ENCODE measurements at places on chromosomes 2 and 18.
A peak's percentile ranks its signal among the peaks of the same experiment; 100 is the strongest.

- no peak for DNase-seq
Measured at GRCh38 chr2:196123679-196124373, 47.6 kb downstream of the STK17B start.

GRCh38 chr2:128414946-128415778, 96.5 kb upstream of the HS6ST1 start:
- DNase-seq: no peak

DNA sequence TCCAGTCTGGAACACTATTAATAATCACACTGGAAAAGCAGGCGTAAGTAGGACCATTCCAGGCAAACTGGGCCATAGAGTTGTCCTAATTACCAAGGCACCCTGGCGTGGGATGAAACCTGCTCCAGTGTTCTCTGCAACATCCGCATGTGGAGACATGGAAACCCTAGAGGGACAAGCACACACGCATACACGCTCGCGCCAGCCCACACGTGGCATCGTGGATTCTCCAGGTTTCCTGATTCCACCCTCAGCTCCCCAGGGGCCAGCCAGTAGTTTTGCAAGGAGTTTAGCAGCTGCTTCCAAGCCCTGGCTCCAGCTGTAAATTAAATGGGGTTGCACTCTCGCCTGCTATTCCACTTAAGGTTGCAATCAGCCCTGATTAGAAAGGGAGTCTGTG, 127.7 kb downstream of the DYSF start:
- DNase-seq: no peak

GRCh38 chr2:190415794-190416775, 7.9 kb downstream of the MFSD6 start:
- peak; percentile 28 for DNase-seq

DNA sequence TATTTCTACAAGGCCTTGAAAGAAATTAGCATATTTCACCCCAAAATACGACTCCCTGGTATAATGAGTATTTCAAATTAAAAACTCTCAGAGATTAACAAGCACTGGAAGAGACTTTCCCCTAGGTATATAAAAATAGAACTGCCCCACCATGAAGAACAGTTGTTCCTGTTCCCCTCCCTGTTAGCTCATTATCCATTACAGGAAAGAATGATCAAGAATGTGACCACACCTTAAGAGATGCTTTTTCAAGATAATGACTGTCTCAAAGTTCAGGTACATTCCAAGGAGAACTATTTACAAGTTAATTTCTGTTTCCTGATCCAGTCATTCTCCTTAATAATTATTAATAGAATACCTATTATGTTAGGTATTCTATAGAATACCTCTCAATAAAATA, 1220.6 kb upstream of the CDH2 start:
- DNase-seq: no peak

- DNase-seq: peak; percentile 31
Measured at GRCh38 chr2:223970343-223971128, 13.3 kb downstream of the MRPL44 start.

DNA sequence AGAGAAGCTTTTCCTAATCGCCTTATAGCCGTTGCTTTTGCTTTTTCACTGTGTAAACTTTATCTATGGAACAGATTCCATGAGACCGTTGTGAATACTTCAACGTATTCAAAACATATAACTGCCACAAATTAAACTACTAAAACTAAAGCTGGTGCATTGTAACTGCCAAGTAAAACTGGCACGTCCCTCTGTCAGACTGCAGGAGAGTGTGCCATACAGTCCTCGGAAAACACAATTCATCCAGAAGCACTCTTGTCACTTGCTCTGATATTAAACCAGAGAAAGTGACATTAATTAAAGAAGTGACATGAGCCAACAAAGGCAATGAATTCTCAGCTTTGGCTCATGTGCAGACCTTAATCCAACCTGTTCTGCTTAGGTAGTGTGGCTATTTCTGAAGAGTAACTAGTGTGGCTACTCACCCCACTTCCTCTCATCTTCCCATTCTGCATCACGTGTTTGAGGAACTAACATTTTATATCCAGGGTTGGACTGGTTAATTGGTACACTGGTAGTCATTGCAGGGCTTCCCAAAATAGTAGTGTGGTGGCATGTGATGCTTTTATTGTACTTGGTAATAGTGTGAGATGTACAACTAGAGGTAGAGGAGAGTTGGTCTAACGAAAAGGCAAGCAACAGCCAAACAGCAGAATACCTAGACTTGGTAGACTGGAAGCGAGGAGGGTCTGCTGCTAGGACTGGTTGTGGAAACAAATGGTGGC, 9.7 kb downstream of the VRK2 start:
- DNase-seq: no peak

GRCh38 chr2:128605421-128605820, 286.8 kb upstream of the HS6ST1 start:
- no peak for DNase-seq

- DNase-seq: peak; percentile 45
Measured at GRCh38 chr2:206981739-206982340, 42.5 kb downstream of the CPO start.

DNA sequence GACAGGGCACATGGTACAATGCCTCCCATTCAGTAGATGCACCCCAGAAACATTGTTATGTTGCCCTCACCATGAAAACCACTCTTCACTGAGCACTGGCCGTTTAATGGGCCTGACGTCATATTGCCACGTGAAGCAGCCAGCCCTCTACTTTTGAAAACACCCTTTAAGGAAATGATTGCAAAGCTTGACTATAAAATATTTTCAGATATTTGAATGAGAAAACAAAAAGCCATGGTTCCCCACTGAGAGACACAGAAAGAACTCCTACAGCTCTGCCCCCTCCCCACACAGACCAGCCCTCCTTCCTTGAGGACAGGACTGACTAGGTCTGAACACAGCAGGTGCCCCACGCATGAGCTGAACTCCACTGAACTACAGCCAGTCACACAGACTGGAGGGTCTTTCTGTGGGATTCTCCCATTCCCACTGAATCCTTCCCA, 349.1 kb downstream of the ANAPC1 start:
- DNase-seq: no peak

DNA sequence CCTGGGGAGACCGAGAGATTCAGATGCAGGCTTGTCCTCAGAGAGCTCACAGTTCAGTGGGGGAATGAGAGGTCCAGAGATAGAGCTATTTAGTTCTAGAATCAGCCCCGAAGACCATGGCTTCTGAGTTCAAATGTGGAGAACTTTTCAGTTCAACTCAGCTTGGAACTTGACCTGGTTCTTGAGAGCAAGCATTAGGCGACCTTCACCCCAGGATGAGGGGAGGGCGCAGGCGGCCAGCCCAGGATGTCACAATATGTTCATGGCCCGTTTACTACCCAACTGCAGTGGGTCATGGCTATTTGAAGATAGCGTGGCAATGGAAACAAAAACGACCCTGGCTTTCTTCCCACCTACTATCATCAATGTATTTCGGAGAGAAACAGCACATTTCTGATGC, 33.8 kb downstream of the DCDC2C start:
- no peak for DNase-seq

DNA sequence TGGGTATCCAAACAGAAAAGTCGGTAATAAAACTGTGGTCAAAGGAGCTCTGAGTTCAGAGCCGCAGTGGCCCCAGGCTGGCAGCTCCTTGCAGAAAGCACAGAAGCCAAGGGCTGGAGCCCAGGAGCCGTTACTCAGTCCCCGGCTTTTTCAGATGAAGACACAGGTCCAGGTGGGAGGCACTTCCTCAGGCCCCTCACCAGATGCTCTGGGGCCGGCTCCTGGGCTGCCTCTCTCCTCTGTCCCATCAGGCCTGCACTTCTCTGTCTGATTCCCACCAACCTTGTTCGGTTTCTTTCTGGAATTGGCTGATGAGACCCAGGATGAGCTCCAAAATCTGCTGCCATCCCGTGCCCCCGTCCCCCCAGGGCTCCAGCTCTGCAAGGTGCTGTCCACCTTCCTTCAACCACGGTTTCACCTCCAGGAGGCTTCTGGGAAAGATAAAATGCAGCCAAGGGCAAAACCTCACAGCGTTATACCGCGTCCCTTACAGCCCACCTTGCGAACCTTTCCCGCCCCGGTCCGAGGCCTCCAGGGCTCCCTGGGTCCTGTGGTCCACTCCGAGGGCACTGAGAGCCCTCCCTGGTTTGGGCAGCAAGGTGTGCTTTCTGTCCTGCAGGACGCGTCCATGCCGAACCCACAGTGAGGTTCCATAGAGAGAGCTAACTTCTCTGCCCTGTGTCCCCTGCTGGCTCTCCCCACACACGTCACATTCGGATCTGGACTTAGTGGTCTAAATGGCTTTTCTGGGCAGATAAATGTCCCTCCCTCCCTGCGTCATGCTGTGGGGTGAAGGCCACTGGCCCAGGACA, 102.9 kb downstream of the TPO start:
- DNase-seq: no peak

- DNase-seq: no peak
Measured at GRCh38 chr2:177869912-177870311, 202.7 kb downstream of the PDE11A start.

DNA sequence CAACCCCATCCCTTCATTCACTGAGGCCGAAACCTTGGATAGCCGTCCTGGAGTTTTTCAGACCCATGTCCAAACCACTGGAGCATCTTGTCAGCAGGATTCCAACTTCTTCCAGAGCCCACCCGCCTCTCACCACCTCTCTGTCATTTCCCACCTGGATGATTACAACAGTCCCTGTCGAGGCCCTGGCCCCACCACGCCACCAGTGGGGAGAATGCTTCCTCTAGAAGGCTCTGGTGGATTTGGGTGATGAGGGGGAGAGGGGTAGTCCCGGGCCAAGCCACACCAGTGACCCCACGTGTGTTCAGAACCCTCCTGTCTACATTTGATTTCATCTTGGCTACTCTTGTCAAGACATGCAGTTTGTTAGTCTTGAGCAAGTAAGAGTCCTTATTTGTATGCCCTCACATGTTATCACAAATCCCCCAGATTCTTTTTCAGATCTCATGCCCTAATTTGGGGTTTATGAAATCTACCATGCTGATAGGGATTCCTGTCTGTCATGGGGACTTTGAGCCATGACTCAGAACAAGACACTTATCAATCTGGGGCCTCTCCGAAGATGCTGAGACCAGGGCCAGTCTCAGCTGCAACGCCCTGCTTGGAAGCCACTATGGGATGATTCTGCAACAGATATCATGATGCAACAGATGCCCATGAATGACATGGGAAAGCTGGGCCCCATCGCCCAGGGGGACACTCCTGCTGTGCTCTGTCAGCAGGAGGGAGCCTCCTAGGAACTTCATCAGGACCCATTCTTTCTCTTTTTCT, 186.1 kb downstream of the ZFP36L2 start:
- DNase-seq: no peak

- DNase-seq: no peak
Measured at GRCh38 chr18:8785855-8786482, 80.6 kb downstream of the MTCL1 start.

DNA sequence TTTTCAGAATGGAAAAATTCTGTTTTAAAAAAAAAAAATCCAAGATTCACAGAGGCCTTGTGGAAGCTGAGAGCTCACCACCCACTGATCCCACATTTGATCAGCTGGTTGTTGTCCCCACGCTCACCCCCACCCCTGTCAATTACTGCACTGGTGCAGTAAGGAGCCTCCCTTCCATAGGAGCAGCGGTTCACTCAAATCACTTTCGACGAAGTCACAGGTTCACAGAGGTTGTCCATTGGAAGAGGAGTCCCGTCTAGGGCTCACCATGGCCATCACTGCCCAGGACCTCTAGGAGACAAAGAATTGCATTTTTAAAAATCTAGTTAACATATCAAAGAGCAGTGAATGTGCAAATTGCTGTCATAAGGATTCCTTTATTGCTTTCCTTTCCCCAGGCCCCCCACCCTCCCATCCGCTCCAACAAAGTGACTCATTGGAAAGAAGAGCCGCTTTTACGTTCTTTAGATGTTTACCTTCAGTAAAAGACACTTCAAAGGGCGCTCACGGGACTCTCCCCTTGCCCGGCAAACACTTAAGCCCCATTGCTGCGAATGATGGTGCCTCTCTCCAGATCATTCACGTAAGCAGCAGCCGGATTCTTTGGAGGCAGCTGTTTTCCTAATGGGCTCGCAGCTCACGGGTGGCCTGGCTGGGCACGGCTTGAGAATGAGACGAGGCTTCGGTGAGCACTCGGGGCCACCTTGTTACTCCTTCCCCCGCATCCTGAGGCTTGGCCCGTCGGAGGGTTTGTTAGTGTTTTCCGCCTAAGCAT, 165.5 kb upstream of the SALL3 start:
- peak; percentile 60 for DNase-seq

DNA sequence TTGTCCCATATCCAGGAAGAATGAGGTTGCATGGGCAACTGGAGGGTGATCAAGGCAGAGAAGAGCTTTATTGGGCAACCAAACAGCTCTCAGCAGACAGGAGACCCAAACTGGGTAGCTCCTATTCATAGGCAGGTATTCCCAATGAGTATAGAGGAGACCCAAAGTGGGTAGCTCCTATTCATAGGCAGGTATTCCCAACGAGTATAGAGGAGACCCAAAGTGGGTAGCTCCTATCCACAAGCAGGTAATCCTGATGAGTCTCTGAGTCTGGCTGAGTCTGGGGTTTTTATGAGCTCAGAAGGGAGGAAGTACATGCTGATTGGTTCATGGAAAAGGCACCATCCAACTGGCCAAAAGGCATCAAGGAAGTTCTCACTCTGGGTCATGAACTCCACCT, 5.3 kb upstream of the GORASP2 start:
- DNase-seq: no peak

- DNase-seq: no peak
Measured at GRCh38 chr2:172843266-172843582, 107.6 kb downstream of the RAPGEF4 start.

DNA sequence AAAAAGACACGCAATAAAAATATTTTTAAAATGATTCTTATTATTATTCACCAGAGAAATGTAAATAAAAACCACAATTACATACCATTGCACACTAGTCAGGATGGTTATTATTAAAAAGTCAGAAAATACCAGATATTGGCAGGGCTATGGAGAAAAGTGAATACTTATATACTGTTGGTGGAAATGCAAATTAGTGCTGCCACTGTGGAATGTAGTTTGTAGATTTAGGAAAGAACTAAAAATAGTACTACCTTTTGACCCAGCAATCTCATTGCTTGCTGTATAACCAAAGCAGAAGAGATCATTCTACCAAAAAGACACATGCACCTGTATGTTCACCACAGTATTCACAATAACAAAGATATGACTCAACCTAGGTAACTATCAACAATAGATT, 1237.3 kb upstream of the FAM98A start:
- DNase-seq: no peak

DNA sequence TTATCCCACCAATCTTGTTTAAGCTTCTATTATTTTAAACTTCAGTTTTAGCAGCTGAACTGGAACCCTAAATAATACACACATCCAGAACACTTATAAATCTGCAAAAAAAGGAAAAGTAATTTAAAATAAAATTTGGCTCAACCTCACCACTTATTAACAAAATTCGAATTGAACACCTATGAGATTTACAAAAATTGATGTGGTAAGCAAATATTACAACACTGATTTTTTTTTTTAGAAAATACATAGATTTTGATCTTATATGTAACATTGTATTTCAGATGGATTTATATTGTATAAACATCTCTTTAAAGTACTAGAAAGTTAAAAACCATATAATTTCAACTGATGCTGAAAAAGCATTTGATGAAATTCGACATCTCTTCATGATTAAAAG, 81.3 kb upstream of the DYNAP start:
- DNase-seq: no peak

- no peak for DNase-seq
Measured at GRCh38 chr2:160581448-160581847, 87.8 kb upstream of the RBMS1 start.
